ENCODE measurements at places on chromosomes 5 and 9.
A peak's percentile ranks its signal among the peaks of the same experiment; 100 is the strongest.

DNA sequence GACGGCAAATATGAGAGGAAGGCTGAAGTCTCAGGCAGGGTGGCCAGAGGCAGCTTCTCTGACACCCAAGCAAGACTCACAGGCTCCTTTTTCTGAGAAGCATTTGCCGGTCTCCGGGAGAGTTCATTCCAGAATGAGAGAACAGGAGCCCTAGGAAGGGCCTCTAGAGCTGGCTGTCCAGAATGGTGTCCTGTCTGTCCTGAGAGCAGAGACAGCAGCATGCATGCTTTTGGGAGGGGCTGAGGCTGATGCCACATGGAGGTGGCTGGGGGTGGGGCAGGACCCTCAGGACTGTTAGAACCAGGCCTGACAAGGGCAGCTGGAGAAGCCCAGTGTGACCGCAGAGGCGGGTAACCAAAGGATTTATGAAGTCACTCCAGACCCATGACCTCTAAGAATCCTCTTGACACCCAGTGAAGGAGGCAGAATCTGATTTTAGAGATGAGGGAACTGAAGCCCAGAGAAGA is 60.0 kb downstream of the SHB start:
- no peak for DNase-seq

GRCh38 chr9:137156567-137157375 is 13.1 kb downstream of the LRRC26 start:
- peak; percentile 16 for DNase-seq

DNA sequence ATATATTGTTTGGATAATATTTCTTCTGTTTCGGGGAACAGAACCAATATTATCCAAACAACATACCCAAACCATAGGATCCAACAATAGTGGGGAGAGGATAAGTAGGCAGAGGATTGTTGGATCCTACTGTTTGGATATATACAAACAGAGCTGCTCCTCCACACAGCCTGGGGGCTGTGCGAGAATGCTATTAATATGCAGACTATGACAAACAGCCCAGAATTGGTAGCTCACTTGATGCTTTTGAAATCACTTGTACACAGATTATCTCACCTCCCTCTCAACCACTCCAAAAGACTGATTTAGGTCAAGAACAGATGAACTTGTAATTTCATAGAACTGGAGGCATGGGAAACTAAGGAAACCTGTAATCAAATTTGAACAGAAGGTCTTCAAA is 24.4 kb upstream of the MLANA start:
- no peak for DNase-seq

DNA sequence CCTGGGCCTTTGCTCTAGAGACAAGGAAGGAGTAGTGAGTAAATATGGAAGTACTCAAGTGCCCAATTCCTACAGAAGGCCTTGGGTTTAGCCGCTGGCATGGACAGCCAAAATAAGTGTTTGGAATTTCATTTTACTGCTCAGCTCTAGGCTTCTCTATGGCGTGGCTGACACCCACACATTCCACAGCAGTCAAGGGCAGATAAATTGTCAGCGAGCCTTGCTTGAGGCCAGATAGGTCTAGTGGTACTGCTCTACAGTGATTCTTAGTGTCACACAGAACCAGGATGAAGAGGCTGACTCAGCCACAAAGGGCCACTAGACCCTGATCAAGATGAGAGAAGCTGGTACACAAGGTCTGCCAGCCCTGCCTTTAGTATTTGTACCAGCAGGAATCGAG is 111.0 kb upstream of the NFIB start:
- no peak for DNase-seq

DNA sequence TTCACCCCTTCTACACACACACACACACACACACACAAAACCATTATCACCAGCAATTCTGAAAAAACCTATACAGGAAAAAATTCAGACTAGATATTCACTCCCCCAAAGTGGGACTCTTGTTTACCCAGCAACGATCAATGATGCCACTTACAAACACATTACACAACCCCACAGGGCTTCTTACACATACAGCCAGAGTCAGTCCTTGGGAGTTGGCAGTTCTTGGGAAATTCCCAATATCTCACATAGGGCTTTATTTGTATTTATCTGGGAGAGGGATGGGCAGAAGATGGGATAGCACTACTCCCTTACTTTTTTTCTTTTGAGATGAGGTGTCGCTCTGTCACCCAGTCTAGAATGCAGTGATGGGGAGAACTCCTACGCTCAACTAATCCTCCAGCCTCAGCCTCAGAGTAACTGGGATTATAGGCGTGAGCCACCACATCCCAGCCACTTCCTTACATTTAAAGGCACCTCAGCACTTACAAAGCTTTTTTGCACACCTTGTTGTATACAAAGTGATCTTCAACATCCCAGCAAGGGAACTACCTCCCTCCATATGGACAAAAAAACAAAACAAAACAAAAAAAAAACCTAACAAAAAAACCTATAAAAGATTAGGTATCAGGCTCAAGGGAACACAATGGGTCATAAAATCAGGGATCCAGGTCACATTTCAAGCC is 168.4 kb downstream of the TSSK1B start:
- no peak for DNase-seq

- no peak for DNase-seq
These were observed 20.2 kb downstream of the NIPSNAP3B start for GRCh38 chr9:104784098-104784497.

- peak; percentile 14 for DNase-seq
These were observed 1.2 kb downstream of the ZCCHC9 start for GRCh38 chr5:81302596-81302995.

GRCh38 chr9:105187781-105188180 is 56.7 kb upstream of the SLC44A1 start:
- peak; percentile 85 for DNase-seq

DNA sequence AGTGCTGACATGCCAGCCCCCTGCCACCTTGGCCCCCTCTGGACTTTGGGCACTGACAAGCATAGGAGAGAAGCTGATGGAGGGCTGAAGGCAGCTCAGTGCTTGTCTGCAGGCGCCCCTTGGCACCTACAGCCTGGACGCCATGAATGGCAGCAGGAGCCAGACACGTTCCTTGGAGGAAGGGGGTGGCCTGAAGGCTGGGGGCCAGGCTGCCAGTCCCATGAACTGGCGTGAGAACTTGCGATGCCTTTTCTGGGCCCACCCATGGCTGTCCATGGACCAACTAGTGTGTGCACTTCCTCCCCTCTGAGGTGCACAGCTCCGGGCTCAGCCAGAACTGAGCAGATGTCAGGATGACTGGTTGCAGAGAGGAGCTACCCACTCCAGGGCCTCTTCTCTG is 99.0 kb upstream of the RANBP6 start:
- no peak for DNase-seq

DNA sequence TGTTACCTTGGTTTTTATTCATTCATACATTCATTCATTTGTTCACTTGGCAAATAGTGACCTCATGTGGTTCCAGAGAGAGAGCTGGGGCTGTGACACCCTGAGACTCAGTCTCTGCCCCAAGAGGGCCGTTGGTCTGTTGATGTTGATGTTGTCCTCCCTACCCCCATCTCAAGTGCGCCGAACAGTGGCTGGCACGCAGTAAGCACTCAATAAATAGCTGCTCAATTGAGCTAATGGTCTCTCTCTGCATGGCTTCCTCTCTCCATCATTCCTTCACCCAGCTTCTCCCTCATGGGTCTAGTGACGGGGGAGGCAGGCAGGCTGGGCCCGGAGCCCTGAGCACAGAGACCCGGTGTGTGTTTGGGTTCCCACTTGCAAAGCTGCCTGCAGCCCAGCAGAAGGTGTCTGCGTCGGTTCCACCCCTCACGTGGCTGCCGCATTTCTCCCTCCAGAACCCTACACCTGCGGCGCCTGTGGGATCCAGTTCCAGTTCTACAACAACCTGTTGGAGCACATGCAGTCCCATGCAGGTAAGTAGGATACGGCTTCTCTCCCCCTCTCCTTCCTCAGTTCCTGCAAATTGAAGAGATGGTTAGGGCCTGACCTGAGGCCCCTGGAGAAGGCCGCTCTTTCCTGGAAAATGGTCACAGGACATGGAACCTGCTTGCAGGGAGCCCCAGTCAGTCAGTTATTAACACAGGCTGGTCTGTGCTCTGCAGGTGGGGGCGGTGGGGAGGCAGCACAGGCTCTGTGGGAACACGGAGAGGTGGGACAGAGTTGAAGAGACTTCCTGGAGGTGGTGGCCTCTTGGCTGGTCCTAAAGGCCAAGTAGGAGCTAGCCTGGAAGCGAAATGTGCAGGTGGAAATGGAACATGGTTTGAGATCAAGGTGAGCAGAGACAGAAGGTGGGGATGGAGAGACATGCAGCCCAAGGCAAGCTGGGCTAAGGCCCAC is 42.0 kb downstream of the AMBP start:
- DNase-seq: no peak

- DNase-seq: no peak
These were observed 3.2 kb upstream of the HSD17B3 start for GRCh38 chr9:96305171-96305570.

- no peak for DNase-seq
These were observed 361.6 kb upstream of the RIOK2 start for GRCh38 chr5:97544678-97545077.

DNA sequence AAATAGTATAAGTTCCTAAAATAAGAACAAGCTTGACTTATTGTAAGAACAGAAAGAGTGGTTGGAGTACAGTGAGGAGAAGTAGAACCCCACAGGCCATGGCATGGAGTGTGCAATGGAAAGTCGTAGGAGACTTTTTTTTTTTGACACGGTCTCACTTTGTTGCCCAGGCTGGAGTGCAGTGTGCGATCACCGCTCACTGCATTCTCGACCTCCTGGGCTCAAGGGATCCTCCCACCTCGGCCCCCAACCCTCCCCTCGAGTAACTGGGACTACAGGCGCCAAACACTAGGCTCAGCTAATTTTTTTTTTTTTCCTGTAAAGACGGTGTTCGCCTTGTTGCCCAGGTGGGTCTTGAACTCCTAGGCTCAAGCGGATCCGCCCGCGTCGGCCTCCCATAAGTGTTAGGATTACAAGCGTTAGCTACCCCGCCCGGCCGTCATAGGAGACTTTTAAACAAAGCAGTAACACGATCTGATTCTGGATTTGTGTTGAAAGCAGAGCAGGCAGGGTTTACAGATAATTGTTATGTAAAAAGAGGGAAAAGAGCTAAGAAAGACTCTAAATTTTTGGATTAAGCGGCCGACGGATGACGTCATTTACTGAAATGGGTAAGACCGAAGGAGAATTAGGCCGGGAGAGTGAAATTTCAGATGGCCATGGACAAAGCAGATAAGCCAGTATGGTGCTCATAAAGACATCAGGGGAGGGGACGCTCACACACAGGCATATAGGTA is 752 bp downstream of the TSTD2 start:
- peak; percentile 78 for DNase-seq

- DNase-seq: no peak
These were observed 124.1 kb upstream of the ADRA1B start for GRCh38 chr5:159792180-159792579.

DNA sequence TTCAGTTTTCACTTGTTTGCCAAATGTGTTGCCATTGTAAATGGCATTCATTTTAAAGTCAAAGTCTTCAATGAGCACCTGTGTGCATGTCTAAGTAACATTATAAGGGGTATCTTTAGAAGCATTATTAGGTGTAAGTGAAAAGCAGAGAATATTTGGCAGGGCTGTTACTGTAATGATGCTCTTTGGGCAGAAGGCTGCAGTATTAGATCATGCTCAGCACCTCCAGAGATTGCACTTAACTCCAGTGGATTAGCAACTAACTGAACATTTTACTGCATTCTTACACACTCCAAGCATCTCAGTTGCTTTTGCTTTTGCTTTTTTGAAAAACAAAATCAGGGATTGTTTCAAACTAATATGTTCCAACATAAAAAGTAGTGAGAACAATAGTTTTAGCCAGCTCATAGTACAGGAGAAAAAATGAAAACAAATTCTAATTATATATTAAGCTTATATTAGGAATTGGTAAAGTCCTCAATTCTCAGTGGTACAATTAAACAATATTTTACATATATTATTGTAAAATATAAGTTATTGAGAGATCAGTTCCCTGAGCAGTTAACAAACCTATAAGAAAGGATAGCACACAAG is 1740.9 kb upstream of the CDH9 start:
- DNase-seq: peak; percentile 2

- DNase-seq: no peak
These were observed 8.5 kb upstream of the SNX24 start for GRCh38 chr5:122836947-122837346.

DNA sequence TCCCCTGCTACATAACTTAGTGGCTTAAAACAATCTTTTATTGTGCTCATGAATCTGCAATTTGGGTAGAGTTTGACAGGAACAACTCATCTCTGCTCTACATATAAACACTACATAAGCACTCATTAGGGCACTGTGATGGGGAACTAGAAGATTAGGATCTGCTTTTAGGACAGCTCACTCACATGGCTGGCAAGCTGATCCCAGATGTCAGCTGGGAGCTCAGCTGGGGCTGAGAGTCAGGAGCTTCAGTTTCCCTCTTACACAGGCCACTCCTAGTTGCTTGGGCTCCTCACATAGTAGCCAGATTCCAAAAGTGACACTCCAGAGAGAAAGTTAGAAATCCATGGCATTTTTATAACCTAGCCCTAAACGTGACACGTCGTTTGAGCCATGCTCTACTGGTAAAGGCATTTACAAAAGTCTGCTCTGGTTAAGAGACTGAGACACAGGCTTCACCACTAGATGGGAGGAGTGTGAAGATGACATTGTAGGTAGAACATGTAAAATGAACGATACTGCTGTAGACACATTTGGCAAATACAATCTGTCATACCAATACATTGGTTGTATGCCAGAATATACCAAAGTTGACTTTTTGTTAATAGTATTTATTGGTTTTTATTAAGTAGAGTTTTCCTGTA is 23.6 kb downstream of the SCAI start:
- DNase-seq: peak; percentile 46

DNA sequence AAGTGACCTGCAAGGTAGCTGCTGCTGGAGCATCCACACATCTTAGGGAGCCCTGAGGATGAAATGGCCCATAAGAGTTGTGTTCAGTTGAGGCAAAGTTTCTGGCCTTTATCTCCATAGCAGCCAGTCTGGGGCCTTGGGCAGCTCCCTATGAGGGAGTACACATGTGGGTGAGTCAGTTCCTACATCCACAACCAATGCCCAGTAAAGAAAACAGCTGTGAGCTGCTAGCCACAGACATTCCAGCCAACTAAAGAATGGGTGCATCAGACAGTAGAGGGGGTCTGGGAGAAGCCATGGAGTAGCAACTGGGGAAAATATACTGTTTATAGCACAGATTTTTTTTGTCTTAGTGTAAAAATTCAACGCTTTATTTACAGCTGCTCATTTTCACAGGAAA is 720.7 kb downstream of the TLE1 start:
- DNase-seq: peak; percentile 82

DNA sequence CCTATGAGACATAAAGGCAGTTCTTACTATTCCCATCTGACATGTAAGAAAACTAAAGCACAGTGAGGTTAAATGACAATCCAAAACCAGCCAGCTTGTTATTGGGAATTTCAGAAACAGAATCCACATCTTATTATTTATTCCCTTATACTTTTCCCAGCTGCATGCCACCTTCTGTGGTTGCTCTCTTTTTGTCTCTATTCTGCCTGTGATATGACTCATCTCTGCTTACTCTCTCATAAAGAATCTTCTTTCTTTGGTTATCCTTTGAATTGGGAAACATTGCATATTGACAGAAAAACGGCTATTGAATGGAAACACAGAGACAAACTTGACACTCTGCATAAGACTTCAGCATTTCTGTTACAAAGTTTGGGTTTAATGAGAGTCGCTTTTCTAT is 183.2 kb downstream of the TLR4 start:
- DNase-seq: no peak

- no peak for DNase-seq
These were observed 231.3 kb downstream of the FSTL4 start for GRCh38 chr5:133381041-133381440.
